ENCODE measurements at places on chromosomes 3 and 15.

DNA sequence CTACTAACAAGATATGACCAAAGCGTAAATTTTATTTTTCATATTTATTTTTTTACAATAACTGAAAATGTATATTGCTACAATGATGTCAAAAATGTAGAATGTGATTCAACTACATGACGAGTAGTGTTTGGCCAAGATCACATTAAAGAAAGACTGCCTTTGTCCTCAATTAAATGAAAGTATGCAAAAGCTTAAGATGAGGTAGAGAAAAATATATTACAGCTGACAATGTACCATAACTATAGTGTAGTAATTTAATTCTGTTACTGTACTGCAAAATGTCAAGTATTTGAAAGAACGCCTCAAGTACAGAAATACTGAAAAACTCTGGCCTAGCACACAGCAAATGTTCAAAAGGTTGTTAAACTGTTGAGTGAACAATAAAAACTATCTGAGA lies 9.7 kb downstream of the PRICKLE2 start:
- no peak for DNase-seq

DNA sequence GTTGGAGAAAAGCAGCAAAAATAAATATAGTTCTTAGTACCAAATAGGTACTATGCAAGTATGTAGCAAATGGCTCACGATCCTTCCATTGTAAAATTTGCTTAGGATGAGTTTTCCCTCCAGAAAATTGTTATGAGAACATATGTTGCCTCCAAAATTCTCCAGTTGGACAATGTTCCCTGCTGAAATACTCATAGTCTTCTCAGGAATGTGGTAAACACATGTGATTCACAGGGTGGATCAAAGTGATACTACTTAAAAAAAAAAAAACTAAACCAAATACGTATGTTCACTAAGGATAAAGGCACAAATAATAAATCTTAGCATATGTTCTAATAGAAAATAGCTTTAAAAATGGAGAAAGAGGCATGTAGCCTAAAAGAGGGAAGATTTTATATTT lies 84.3 kb upstream of the ZNF385D start:
- DNase-seq: no peak

GRCh38 chr3:186239321-186239720 lies 122.7 kb downstream of the DGKG start:
- no peak for DNase-seq

DNA sequence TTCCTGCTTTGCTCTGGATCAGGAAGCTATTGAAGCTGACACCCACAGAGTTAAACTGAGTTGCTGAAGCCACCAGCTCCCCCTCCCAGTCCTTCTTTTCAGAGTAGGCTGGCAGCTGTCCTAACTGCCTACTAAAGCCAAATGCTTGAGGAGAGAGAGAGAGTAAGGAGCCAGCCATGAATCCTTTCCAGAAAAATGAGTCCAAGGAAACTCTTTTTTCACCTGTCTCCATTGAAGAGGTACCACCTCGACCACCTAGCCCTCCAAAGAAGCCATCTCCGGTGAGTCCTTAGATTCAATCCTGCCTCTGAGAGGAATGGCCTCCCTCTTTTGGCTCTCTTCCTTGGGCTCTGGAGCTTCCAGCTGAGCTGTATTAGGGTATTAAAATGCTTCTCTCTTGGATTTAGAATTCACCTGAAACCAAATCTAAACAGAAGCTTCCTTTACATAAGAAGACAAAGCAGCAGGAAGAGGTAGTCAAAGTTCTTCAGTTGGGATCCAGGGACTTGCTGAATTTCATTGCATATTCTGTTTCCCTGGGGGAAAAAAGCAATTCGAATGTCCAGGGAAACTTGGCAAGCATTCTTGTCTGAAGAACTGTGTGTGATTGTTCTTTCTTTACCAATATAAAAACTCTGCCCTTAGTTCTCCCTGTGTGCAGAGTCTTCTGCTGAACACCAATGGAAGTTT lies at the start of gene SLC15A2:
Gene SLC15A2, plus strand, starts transcription at position 101 of the 690 bp plus-strand sequence. Its CDS starts 76 bp downstream, at position 177.
- DNase-seq: no peak

DNA sequence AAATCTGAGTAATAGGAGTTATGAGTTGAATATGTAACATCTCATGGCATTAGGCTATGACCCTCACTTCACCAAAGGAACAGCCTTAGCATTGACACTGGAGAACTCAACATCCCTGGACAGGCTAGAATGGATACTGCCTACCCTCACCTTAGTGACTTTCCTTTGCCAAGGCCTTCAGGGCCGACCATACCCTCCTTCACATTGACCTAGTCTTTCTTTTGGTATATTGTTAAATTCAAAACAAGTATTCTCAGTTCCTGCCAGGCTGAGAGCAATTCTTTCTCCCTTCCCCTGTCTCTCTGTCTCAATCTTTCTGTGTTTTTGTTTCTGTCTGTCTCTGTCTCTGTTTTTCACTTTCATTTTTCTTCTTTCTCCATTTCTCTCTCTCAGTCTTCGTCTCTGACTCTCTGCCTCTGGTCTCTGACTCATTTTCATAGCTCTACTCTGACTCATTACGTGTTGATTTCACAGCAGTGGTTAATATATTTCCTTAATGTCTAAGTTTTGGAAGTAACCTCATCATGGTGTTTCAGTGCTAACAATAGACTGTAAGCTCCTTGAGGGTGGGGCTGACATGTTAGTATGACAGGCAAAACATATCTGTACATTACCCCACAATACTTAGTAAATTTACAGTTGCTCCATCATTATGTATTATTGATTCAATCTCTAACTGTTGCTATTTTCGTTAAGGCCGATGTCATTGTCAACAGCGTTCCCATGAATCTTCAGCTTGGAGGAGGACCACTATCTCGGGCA lies 32.5 kb downstream of the PARP15 start:
- no peak for DNase-seq

DNA sequence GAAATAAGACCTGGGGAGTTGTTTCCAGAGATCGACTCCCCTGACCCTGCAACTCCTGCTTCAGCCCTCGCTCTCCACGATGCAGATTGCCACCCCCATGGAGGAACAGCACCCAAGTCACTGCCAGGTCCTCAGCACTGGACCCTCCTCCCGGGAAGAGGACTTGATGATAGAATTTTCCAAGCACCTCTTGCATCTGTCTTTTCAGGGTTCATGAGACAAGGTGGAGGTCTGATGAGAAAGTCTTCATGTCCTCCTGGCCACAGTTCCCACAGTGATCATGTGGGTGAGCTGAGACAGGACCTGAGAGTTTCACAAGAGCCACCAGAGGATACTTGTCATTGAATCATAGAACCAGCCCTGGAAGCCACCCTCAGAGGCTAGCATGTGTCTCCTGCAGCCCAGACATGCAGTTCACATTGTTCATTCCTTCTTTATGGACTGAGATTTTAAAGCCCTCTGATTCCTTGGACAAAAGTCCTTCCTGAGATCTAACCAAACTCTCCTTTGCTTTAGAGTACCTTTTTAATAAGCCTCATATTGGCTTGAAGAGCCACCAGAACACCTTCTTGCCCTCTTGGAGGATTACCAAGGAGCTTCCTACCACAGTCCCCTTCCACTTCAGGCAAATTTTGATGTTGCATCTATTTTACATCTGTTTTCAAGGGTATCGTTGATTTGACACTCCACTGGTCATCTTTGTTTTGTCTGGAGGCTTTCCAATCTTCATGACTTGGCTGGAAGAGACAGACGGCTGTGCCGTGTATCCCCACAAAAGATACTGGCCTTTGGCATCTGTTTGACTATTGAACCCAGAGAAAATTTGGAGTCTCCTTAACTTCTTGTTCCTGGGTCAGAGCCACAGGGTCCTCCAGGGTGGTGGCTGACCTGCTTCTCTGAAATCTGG lies 224.8 kb upstream of the BHLHE40 start:
- no peak for DNase-seq

- no peak for DNase-seq
Observed at GRCh38 chr3:20574746-20575145, 388.7 kb upstream of the SGO1 start.

GRCh38 chr15:87207990-87208580 lies 1048.5 kb downstream of the NTRK3 start:
- DNase-seq: no peak

DNA sequence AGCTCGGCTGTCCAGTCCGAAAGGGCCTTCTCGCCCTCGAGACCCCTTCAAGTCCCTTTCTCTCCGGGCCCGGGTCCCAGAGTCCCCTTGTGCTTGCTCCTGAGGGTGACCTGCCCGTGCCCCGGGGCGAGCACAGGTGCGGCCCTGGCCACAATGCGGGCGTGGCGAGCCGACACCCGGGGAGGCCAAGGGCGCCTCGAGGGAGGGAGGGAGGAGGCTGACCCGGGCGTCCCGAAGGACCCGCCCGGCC lies 810 bp upstream of the MEF2A start:
- DNase-seq: peak; percentile 6

GRCh38 chr3:148221303-148221702 lies 476.4 kb upstream of the AGTR1 start:
- no peak for DNase-seq

DNA sequence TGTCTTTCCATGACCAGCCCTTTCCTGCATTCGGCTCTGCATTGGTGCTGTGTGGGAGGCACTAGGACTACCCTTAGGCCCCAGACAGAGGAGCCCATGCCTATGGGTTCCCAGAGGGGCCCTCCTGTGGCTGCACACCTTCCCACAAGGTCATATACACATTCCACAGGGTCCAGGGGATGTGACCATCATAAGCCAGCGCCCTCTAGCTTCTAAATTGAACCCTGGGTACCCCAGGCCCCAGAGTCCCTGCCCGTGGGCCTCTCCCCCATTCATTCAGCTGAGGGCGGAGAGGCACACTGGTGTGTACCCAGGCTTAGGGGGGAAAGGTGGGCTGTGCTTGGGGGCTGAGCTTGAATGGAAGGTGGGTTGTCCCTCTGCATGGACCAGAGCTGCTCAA lies 10.2 kb upstream of the SLC6A6 start:
- DNase-seq: no peak

DNA sequence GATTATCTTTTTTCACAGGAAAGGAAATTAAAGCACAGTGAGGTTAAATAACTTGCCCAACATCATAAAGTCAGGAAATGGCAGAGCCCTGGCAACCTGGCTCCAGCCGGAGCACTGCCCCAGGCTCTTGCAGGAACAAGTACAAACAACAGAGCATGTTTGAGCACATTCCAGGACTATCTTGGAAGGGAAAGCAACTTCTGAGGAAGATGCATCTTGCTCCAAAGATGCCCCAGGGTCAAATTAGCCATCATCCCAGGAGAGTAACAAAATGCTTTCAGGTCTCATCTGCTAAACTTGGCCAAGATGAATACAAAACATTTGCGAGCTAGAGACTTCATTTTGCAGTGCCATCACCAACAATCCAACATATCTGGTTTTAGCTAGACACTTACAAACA lies 162.4 kb upstream of the LRRN1 start:
- no peak for DNase-seq

DNA sequence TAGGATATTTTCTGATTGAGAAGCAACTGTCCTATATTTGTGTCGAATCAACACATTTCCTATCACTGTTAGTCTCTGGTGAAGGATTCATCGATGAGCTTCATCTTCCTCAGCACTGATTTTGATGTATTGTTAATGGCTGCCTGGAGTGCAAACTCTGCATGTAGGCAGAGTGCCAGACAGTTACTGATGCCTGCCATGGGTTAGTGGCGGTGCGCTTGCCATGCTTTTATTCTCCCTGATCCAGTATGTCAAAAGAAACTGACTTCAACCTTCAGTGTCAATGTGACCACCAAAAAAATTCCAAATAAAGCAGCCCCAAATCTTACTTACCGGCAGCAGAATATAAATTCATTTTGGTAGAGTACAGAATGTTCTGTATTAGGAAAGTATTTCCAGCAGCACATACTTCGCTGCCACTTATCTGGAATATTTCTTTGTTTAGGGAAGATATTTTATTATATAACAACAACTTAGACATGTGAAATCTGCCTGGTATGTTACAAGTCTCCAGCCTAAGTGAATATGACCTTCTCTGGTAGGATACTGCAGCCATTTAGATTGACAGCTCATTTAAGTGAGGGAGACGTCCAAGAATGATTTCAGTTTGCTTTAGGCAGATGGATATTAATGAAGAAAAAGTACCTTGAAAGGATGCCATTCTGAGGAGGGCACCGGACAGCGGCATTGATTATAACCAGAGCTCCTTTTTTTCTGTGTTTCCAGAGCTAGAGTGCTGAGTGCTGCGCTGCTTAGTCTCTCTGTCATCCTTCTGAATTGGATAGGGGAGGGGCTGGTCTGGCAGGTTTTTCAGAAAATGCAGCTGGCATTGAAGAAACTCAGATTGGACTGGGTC lies 59.9 kb downstream of the ARHGEF26 start:
- no peak for DNase-seq

GRCh38 chr3:183324083-183324482 lies 71.0 kb downstream of the B3GNT5 start:
- DNase-seq: no peak

DNA sequence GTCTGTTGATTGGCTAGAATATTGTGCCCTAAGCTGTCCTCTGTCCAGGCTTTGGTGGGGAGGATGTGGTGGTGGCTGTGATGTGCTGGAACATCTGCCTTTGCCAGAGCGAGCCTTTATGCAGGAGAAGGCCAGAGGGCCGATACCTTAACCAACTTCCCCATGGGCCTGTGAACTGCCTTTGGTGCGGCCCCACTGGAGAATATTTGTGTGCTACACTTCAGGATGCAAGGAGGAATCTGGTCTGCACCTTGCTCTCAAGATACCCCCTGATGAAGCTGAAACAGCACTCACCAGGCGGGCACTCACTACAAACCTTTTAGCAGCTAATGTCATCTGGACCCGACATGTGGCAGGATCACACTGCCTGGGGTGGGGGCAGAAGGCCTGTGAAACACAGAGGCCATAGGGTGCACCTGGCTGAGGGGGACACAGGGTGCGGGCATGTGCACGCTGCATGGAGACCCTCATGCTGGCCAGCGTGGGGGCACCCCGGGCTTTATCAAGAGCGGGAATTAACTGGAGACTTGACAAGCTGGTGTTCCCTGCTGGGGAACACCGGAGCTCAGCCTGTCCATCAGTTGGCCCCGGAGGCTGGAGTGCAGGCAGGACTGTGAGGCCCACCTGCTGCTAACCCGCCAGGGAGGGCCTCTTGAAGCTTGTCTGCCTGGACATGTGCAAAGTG lies 16.4 kb downstream of the PRR23E start:
- no peak for DNase-seq

DNA sequence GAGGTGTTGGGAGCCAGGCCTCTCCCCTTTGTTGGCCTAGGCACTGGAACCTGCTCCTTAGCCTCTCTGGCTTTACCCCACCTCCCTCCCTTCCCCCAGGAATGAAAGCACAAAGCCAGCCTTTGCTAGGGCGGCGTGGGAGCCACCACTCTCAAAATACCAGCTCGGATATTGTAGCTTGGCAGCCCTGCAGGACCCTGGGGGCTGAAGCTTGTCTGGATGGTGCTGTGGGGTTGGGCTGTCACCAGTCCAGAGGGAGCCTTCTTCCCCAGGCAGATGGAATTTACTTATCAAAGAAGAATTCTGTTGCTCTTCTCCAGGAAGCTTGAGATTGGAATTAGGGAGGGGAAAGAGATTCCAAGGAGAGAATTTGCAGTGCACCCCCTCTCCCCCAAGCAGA lies 14.9 kb upstream of the GRM2 start:
- no peak for DNase-seq

DNA sequence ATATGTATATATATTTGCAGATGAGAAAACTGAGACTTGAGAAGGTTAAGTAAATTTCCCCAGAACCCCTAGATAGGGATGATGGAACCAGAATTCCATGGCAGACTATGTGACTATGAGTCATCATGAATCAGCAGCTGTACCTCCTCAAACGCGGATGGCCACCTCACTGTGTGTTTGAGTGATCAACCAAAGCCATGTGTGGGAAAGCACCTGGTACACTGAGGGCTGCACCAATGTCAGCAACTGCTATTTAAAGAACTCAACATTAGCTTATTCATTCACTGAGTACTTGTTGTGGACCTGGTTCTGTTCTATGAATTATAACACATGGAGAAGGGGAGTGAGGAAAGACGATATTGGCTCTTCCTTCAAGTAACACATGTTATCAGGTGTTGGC lies 377.0 kb downstream of the GAP43 start:
- no peak for DNase-seq

GRCh38 chr3:40504636-40505430 lies 1.0 kb upstream of the ZNF620 start:
- DNase-seq: no peak

All from stimulated activated CD8-positive, alpha-beta memory T cell treated with anti-CD3 and anti-CD28 coated beads, Interleukin-4, amount 100 ng/mL, for 1 hour (primary cell).